Right renal cortex interstitium (tissue), 3 donors: ENCODE measurements at places on chromosomes 7 and 10.

- no peak for DNase-seq
These were observed 218.9 kb upstream of the KMT2E start for GRCh38 chr7:104795086-104795485.

GRCh38 chr7:90710466-90710850, 114.3 kb downstream of the CDK14 start:
- no peak for DNase-seq

DNA sequence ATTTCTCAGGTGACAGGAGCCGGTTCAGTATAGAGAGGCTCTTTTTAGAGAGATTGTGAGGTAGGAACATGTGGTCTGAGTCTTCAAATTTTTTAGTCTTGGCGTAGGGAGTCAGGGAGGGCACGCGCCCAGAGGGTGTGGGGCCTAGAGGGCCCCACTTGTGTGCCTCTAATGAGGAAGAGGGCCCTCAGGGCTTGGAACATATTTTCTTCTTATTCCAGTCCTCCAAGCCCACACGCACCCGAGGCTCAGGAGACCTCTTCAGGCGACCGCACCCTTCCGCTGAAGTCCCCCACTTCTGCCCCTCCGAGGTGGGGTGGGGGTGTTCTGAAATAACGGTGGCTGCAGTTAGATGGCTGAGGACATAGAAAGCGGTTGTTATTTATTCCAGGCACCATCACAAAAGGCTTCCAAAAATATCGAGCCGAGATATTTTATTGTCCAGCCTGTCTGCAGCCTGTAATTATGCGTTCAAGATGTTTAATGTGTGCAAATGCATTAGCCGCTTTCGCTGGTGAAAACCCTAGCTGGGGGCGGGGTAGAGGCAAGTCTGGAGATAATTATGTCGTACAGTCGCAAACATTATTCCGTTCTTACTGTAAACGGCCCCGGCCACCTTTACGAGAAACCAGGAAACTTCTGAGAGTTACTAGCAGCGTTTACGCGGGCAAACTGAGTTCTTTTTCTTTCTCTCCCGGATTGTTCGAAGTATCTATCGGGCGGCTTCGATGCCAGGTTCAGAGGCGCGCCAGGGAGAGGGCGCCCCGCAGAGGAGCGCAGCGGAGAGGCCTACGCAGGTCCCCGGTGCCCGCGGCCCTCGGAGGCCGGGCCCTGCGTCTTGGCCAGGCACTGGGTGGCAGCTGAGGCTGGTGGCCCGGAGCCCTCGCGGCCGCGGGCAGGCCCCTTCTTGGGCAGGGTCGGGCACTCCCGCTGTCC, 12.9 kb upstream of the HOXA13 start:
- no peak for DNase-seq

DNA sequence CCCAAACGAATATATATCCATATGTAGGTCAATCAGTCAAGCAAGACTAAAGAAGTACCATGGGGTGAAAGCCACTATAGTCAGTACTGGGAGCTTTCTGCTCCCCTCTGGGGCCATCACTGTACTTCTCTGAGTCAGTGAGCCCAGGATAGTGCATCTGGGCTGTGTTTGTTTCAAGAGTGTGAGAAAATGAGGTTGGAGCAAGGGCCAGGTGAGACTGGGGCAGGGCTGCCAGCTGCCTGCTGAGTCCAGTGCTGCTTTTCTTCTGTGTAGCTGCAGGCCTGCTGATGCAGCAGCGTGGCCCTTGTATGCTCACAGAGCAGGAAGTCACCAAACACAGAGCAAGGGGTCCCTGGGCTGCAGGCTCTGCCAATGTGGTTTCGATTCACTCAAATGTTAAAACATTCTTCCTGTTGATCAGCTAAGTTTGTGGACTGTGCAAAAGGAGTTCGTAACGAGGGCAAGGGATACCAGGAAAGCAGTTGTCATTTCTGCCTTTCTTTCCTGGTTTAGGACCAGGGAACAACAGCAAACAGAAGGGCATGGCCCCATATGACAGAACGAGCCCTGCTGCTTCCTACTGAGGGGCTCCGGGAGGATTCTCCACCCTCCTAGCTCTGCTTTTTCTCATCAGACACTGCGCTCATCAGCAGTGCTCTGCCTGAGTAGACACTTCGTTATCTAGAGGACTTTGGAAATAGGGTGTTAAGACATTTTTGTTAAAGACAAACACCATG, 65.4 kb upstream of the TNS3 start:
- DNase-seq: no peak

DNA sequence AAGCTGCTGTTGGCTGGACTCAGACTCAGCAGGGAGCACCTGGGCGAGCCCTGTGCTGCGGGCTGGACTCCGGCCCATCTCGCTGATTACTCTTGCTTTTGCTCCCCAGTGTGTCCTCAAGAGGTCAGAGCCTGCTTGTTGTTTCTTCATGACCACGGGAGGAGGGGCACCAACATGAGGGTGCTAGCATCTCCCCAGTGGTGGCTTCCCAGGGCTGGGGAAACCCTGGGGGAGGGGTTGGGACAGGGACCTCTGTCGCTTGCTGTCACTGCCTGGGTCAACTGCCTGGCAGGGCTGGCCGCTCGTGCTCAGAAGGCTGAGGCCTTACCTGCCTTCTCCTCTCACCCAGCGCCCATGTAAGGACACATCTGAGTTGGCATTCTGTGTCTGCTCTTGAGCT, 152.3 kb upstream of the SHH start:
- DNase-seq: no peak

DNA sequence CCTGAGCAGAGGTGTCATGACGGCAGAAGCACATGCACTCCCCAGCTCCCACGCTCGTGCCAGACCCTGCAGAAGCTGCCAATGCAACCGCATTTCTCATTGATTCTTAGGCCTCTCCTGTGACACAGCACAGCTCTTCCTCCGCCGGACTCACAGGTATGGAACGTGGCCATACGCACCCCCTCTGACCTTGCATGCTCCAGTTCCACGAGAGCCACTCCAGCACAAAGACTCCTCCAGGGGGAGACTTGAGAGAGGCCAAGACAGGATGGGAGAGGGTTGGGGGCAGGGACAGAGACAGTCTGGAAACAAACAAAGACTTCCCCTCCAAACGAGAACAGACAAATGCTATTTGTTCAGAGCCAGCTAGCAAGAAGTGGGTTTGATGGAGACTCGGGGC, 124.3 kb upstream of the PPP2R2D start:
- no peak for DNase-seq
